Activated T-cell treated with anti-CD3 and anti-CD28 coated beads, Interleukin-2, amount 50 U/mL, for 72 hours (primary cell): ENCODE measurements at places on chromosomes 6 and 20. TPM values are rescaled to one million over a fixed set of nuclear protein-coding genes. Genes with fewer than 3 reads are reported as not detected.

- DNase-seq: no peak
Observed at GRCh38 chr6:50925548-50925947, 106.9 kb downstream of the TFAP2B start.

DNA sequence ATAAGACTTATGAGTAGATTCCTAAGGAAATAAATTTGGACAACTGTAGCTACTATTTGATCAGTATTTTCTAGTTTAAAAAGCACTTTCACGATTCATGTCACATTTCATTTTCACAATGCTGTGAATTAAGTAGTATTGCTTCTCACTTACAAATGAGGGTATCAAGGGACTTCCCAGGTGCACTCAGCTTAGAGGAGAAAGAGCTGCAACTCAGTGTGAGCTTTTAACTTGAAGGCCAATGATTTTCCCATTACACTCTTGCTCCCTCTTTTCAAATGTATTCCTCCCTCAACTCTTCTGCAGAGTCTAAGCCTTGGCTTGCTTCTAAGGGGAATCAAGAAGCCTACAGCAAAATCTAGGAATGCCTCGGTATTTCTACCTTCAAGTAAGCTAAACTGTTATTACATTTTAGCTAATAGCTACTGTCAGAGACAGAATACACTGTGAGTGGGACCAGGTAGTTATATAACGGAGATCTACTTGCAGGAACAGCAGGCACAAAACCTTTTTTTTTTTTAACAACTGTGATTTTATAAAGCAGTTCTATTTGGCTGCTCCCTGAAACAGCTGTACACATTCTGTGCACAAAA lies 339.0 kb downstream of the SYNE1 start:
- no peak for DNase-seq

DNA sequence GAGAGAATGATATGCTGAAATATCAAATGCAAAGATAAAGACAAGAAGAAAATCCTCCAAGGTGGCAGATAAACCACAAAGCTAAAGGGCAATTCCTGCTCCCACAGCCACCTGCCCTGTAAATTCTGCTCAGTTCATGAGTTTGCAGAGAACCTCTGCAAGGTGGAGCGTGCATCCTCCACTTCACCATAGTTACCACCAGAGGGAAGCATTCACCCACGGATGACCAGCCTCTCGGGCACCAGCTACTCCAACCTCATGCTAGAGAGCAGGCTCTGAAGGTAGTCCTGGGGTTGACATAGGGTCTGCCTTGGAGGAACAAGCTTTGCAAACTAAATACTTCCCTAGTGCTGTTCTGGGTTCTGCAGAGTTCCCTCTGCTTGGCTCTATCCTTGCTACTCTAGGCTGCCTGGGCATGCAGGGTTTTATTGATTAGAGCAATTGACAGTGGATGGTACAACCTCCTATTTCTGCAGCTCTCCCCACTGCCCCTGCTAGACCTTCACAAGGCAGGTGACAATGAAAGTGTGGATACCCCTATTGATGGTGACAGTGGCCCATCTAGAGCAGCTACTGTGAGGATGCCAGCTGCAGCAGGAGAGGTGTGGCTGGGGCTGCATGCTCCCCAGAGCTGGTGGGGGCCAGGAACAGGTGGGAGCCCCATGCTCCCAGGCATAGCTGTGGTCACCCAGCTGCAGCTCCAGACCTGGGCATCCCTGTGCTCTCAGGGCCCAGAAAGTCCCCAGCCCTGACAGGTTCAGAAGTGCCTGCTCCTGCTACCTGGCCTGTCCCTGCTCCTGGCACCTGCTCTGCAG lies 51.1 kb downstream of the GGTLC1 start:
- DNase-seq: peak; percentile 60

DNA sequence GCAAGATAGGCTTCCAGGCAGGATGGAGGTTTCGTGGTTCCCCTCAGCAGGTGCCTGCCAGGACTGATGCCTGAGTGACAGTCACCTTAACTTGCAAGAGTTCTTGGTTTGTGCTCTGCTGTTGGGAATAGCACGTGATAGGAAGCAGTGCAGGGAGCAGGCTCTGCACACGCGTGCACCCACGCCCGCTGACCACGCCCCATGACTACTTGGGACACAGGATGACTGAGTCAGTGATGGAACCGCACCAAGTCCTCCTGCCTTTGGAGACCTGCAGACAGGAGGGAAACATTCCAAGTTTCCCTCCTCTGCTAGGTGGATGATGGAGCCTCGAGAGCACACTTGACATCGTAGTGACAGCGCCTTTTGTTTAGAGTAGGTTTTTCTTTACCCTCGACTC lies 164.2 kb downstream of the DTNBP1 start:
- DNase-seq: no peak

The KCNQ5 gene
- 6.1 TPM for total RNA-seq
